ENCODE measurements at places on chromosomes 6 and 20.

DNA sequence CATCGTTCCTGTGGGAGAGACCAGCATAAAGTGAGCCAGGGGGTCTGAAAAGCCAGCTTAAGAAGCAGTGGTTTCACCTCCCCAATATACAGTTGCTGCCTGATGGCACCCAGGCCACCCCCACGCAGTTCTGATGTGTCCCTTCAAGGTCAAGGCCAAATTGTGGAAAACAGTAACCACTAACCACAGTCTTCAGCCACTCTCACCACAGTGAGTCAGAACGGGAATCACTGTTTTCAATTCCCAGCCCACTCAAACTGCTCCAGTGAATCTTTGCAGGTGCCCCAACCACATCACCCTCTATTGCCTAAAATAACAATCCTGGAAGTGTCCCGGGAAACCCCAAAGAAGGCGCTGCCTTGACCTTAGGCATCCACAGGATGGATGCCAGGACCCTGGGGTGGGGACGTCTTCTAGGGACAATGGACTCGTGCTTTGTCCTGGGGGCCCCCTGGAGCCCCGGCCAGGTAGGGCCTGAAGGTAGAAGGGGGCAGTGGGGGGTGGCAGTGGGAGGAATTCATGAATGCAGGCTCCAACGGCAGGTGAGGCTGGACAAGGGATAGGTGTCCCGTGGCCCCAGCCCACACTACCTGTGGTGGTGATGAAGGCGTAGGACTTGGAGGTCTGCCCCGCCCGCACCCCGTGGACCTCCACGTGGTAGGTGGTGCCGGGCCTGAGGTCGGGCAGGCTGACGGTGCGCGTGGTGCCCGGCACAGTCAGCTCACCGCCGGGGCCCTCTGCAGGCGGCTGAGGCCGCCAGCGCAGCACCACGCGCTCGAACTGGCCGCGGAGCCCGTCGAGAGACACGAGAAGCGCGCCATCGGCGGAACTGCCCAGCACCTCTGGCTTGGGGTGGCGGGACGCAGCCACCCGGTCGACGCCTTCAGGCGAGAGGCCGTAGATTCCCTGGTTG is 22.2 kb downstream of the TNXB start:
- no peak for DNase-seq

DNA sequence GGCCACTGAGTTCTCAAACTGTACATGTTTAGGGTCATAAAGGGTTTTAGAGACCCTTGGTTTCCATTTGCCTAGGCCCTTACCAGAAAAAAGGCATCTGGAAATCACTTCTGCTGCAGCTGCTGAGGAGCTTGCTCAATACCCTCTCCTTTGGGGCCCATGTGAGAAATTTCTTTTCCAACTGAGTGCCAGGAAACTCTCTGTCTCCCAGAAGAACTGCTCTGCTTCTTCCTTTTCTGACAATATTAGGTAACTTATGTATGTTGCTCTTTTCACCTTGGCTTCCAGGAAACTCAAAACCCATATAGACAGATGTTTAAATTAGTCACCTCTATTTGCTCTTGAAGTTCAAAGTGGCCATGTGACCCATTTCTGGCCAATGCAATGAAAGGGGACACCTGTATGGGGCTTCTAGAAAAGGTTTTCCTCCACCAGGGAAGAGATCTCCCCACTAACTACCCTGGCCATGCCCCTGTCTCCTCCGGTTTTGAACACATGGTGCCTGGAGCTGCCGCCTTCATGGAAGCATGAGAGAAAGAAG is 121.6 kb downstream of the PREX1 start:
- no peak for DNase-seq

DNA sequence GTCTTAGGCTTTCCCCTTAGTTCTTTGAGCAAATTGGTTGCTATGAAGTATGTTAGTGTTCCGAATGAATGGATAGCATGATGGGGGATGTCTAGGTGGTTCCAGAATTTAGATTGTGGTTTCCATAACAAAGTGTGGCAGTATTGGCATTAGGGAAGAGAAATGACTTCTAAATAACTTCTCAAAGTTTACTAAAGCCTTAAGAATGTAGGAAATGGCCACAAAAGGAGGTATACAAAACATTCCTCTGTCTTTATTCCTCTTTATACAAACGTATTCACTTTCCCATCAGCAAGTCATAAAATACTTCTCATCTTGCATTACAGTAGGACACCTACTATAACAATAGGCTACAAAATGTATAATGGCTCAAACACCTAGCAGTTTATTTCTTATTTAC is 279.6 kb downstream of the ESR1 start:
- no peak for DNase-seq

DNA sequence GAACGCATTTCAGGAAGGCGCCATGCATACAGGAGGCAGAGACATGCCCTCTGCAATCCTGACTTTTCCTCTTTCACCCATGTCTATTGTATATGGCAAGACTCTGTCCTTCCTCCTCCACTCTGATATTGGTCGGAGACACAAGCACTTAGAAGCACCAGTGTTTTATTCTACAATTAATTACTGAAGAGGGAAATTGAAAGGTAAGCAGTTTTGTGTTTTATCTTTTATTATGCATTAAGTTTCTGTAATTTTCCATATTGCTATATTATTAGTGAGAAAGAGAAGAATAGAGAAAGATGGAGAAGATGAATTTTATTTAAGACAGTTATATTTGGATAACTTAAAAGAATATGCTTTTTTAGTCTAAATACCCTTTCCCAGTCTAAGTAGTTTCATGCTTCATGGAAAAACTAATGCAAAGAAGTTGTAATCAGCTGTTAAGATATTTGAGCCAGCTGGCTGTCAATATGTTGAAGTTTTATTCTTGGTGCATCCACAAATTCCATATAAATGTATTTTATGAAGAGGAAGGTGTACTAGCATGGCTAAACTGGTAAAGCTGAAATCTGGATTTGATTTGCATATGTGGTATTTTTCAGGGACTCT is 13.6 kb downstream of the ARID1B start:
- DNase-seq: no peak

- DNase-seq: no peak
Measured at GRCh38 chr20:48019496-48019895, 234.2 kb upstream of the SULF2 start.
